Breast epithelium (tissue), 4 donors: ENCODE measurements at places on chromosomes 2 and 18. TPM values are rescaled to one million over a fixed set of nuclear protein-coding genes. Genes with fewer than 3 reads are reported as not detected.
A peak's percentile ranks its signal among the peaks of the same experiment; 100 is the strongest.

RAB27B gene
- 1.1 TPM for total RNA-seq

SETBP1 gene
- 40.1 TPM for total RNA-seq

GAREM1 gene
- 13.4 TPM for total RNA-seq

FBLN7 gene
- 15.7 TPM for total RNA-seq

DNA sequence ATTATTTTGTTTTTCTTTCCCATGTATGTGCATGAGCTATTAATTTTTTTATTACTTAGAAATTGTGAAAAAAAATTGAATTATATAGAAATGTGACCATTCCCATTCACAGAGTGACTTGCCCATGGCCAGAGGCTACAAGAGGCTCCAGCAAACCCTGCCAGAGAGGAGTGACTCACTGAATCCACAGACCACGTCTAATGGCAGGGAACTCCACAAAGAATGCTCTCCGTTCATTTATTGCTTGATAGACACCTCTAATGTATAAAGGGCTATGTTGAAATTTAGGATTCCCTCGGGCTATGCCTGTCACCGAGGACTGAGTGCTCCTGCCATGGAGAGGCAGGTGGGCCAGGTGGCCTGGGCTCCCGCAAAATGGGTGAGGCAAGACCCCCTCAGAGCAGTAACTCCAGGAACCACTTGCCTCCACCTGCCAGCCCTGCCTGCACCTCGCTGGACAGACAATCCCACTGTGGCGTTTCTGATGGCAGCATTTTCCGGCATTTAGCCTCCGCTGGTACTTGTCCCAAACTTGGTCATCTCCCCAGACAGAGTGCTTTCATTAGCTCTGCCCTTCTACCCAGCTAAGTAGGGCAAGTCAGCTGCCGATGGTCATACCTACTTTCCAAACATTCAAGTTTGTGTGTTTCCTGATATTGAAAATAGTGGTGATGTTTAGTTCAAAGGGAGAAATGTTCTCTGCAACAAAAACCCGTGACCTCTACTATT lies 200.3 kb downstream of the PRKCE start:
- DNase-seq: peak; percentile 30
- H3K36me3 ChIP-seq: no peaks in the 10 kb centered on the region
- H3K27me3 ChIP-seq: no peaks in the 10 kb centered on the region
- H3K4me1 ChIP-seq: peaks cover 5% of the 10 kb centered on the region
- no peak overlapping the region for H3K4me3 ChIP-seq

DNA sequence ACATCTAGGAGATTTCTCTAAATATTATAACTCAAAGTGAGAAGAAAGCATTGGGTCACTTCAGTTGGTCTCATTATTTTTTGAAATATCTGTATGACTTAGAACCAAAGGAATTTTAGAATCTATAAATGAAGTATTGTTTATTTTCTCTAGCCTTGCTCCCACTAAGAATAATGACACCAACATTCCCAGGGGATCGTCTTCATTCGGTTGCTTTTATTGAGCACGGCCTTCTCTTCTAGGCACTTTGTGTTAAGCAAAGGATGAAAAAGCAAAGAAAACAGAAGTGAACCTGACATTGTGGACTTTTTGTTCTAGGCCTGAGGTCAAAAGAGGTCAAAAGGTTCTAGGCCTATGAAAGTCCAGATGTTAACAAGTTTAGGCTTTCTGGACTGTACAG lies 231.9 kb downstream of the GALR1 start:
- H3K4me1 ChIP-seq: no peaks in the 10 kb centered on the region
- no peaks in the 10 kb centered on the region for H3K36me3 ChIP-seq
- no peak overlapping the region for H3K27ac ChIP-seq
- H3K4me3 ChIP-seq: no peak overlapping the region
- no peak for DNase-seq

DNA sequence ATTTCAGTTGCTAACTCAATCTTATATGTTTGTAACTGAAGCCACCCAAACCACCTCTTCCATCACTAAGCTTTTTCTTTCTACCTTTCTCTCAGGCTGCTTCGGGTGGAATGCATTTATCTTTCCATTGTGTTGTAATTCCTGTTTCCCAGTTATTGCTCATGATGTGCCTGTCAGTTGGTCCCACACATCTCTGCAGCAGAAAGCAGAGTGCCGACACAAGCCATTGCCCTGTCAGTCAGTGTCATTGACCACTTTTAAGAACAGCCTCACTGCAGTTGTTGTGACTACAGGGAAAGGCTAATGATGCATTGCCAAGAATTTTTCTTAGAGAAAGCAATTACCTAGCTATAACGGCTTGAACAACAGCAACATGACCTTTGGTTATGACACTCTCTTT lies 24.8 kb upstream of the KCNJ3 start:
- no peak overlapping the region for H3K27ac ChIP-seq
- no peak for DNase-seq
- no peak overlapping the region for H3K4me3 ChIP-seq

GRCh38 chr2:25286025-25286400 lies 55.7 kb downstream of the DNMT3A start:
- H3K27ac ChIP-seq: peak overlapping the region; percentile 61
- H3K4me3 ChIP-seq: no peak overlapping the region
- no peaks in the 10 kb centered on the region for H3K36me3 ChIP-seq
- no peak for DNase-seq

DNA sequence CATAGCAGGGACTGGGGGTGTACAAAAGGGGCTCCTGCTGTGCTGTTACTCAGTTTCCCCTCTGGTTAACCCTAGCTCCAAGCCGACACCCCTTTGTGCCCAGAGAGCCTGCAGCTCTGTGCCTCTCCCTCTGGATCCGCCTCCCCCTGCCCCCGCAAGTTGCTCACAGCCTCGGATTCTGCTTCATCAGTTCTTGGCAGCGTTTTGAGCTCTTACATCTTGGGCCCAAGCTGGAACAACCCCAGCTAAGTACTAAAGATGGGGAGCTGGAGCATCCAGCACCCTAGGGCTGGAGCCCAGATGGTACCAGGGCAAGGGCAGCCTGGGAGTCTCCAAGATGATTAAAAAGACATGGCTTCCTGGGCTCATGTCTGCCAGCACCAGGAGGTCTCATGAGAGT lies 40.7 kb downstream of the POMC start:
- H3K27me3 ChIP-seq: peaks cover 5% of the 10 kb centered on the region
- H3K36me3 ChIP-seq: no peaks in the 10 kb centered on the region
- H3K4me1 ChIP-seq: no peaks in the 10 kb centered on the region
- DNase-seq: no peak

DNA sequence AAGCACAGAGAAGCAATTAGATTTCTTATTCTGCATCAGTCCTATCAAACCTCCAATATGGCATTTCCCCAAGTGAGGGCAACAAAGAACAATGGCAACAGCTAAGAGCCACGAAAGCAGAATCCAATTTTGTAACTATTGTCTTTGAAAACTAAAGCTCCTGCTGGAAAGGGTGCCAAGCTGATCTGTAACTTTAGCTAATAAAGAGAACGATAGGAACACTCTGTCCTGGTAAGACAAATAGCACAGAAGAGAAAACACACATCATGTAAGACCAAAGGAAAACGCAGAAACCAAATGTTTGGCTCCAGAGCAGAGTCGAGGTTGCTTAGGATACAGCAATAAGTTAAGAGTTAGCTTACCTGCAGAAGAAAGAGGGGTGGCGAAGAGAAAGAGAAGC lies 160.5 kb downstream of the STK39 start:
- no peaks in the 10 kb centered on the region for H3K36me3 ChIP-seq
- no peaks in the 10 kb centered on the region for H3K4me1 ChIP-seq
- H3K4me3 ChIP-seq: peak overlapping the region; percentile 34
- DNase-seq: no peak
- no peaks in the 10 kb centered on the region for H3K27me3 ChIP-seq

DNA sequence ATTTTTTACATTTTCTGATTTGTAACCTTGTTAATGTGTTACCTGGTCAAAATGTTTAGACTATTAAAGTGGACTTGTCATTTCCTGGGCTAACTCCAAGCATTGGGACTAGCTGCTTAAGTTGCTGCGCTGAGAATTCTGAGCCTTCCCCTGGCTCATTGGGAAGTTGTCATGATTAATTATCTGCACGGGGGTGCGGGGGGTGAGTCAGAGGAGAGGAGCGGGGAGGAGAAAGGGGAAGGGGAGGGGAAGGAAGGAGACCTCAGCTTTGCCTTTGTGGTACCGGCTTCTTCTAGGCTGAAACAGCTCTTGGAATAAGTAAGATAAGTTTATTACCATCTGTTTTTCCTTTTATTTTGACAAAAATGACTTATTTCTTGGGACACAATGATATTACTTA lies 52.9 kb upstream of the APCDD1 start:
- no peaks in the 10 kb centered on the region for H3K27me3 ChIP-seq
- no peak overlapping the region for H3K27ac ChIP-seq
- no peaks in the 10 kb centered on the region for H3K4me1 ChIP-seq
- no peak for DNase-seq
- H3K36me3 ChIP-seq: no peaks in the 10 kb centered on the region

DNA sequence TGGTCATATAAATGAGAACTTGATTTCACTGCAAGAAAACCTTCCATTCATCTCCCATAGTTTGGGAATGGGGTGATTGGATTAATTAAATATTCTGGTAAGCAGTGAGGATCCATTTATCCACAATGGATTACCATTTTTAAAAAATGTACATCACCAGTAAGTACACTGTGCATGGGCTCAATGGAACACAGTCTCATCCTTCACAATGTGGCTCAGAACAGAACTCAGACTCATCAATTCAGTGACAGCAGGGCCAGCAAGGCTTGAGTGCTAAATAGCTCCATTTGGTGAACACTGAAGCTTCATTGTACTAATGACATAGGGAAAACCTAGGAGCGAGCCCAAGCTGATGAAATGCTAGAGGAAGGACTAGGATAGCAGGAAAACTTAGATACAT lies 223.8 kb downstream of the CMPK2 start:
- DNase-seq: no peak
- H3K27me3 ChIP-seq: no peaks in the 10 kb centered on the region
- H3K4me3 ChIP-seq: no peak overlapping the region

GRCh38 chr2:64779117-64779690 lies 125.5 kb upstream of the SERTAD2 start:
- H3K36me3 ChIP-seq: no peaks in the 10 kb centered on the region
- DNase-seq: no peak
- no peaks in the 10 kb centered on the region for H3K4me1 ChIP-seq
- no peak overlapping the region for H3K4me3 ChIP-seq
- H3K27ac ChIP-seq: no peak overlapping the region

- DNase-seq: no peak
- no peaks in the 10 kb centered on the region for H3K27me3 ChIP-seq
- no peaks in the 10 kb centered on the region for H3K4me1 ChIP-seq
- no peak overlapping the region for H3K4me3 ChIP-seq
Observed at GRCh38 chr18:76486038-76486437, 9.0 kb downstream of the ZNF516 start.
